ENCODE measurements at places on chromosomes 3 and 15.

DNA sequence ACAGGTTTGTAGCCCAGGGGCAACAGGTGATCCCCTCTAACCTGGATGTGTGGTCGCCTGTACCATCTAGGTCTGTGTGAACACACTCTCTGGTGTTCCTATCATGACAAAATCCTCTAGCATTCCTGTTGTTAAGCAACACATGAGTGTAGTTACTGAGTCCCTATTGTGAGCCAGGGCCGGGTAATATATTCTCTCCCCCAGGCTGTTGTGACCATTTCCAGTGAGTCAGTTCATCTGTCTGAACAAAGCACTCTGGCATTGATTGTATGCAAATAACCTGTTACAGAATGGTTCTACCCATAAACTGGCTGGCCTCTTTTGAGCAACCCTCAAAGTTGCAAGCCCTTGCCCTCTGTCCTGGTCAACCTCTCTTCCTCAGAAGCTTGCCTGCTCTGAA lies 2.6 kb upstream of the FLNB start:
- DNase-seq = peak; percentile 90

DNA sequence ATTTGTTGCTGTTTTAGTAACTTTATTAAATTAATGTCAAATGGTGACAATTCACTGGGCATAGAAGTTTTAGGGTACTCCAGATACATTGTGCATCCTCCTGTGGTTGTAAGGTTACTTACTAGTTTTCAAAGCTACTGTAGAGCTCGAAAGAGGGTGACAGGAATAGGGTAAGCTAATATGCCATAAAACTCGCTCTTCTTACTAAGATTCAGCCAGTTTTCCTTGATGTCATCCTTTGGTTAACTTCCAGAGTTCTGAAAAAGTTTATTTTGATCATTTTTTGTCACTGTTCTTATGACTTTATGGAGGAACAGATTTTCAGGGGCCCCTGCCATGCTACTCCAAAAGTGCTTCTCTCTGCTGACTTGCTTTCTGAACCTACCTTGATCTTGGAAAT lies 334.8 kb downstream of the PLCL2 start:
- no peak for DNase-seq

- no peak for DNase-seq
Measured at GRCh38 chr3:189890496-189890895, 230.2 kb downstream of the P3H2 start.

DNA sequence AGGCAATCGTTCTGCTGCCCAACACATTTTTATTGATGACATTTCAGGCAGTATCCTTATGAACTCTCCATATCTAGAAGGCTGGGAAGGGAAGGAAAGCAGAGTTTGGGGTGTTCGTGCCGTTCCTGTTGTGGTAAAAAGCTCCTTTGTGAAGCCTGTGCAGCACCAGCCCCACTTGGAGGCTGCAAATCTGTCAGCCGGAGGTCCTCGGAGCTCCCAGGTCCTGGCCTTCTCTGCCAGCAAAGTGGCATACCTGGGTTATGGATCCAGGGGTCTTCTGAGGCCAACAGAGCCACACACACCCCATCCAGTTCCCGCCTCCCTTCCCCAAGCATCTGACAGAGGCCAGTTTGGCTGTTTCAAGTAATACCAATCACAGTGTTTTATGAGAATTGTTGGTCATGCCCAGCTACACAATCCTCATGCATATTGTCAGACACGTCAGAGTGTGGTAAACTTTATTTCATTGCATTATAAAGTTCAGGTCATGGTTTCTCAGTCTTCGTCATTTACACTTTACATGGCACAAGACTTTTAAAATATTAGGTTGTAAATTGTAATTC lies 15.9 kb upstream of the USP3 start:
- DNase-seq = no peak

DNA sequence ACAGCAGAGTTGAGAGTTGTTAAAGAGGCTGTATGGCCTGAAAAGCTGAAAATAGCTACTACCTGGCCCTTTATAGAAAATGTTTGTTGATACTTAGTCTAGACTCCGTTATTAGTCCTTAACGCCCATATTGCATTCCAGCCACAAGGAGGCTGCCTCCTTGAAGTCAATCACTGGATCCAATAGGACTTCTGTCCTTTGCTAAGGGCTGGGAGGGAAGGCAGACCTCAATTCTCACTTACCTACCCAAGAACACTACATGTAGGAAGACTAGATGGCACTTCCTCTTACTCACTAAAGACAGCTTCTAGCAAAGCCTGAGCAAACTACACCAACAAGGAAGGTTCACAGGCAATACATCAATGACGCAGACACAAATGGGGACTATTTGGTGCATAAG lies 139.5 kb upstream of the HACD2 start:
- no peak for DNase-seq

DNA sequence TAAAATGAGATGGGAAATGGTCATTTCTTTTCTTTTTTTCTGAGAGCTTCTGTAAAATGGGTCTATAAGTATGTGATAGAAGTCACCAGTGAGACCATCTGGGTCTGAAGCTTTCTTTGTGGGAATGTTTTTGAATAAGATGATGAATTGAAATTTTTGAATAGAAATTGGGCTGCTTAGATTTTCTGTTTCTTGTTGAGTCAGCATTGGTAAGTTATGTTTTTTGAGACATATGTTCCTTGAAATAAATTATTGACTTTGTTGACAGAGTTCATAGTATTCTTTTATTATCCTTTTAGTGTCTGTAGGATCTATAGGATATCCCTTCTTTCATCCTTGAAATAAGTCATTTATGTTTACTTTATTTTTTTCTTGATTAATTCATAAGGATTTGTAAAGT lies 208.1 kb downstream of the OPA1 start:
- DNase-seq = no peak

DNA sequence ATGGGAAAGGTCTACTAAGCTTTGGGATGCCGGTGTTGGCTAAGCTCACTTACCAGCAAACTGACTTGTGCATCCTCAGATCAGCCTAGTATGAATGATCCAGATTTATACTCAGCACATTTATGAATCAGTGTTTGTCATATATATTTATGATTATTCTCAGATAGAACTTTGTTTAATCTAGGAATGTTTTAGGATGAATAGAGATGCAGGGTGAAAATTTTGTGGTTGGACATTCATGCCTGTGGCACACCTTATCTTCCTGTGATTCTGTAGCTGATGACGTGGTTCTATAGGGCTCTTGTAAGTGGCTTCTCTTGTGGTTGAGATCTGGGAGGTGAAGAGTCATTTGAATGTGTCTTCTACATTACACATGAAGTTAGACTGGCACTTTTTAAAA lies 11.4 kb downstream of the CDIN1 start:
- DNase-seq = no peak

DNA sequence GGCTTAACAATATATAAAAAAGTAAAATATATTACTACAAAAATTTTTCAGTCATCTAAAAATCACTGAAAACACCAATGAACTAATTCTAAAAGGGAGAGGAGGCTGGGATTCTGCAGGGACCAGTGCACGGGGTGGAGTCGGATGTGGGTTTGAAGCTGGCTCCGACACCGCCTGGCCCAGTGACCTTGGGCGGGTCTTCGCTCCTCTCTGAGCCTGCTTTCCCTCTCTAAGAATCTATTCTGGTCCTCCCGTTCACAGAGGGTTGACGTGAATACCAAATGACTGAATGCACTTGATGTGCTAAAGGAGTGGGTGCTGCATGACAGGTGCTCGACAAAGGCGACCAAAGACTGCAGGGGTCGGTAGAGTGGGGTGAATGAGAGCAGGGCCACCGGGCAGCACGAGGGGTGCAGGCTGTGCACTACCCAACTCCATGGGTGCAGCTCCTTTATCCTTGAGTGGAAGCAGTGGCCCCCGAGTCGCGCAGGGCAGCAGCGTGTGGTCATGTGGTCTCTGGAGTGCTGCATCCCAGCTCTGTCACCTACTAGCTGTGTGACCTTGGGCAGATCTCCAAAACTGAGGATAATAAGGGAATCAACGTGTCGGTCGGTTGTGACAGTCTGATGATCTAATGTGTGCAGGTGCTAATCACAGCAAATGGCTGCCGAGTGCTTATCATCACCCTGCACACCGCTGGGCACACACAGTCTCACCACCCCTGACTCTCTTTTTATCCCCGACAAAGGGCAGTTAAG lies 8.6 kb upstream of the IQSEC1 start:
- no peak for DNase-seq

GRCh38 chr15:90982135-90982534 lies 12.2 kb downstream of the PRC1 start:
- DNase-seq = no peak

DNA sequence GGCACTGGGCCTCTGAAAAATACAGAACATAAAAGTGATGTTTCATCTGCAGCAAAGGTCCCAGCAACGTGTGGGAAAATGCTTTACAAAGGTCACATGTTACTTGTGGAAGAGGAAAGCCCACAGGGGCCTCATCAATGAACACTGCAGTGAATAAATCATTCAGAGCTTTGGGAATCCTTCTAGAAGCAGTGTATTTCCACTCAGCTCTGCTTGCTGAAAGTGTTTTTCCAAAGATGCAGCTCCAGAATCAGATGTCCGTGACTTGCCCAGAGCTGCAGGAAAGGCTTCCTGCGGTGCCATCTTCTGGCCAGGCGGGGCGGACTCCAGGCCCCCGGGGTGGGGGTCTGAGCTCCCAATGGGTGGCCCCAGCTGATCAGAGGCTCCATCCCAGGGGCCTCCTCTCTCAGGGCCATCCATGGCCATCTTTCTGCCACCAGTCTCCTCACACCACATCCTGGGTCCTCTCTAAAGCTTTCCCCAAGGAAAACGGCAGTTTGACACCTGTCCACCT lies 81.5 kb downstream of the C3orf70 start:
- DNase-seq = no peak

All from kidney capillary endothelial cell (primary cell).